ENCODE measurements at places on chromosomes 5 and 9. TPM values are rescaled to one million over a fixed set of nuclear protein-coding genes. Genes with fewer than 3 reads are reported as not detected.

DNA sequence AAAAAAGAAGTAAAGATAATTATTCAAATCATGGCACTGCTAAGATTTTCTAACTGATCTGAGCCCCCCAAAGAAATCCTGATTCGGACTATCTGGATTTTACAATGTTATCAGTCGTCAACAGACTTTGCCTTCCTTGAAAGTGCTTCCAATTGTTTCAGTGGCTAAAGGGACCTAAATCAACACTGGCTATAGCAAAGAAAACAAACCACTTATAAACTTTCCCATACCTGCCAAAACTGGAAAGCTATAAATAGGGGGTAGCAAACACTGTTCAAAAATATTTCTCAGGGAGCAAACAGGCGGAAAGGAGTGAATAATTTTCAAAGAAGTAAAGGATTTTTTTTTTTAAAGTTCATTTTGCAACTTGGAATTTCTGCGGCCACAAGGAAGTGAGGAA, 105.6 kb upstream of the LIFR start:
- DNase-seq: no peak

GRCh38 chr9:128434340-128434739, 13.7 kb downstream of the CERCAM start:
- no peak for DNase-seq

DNA sequence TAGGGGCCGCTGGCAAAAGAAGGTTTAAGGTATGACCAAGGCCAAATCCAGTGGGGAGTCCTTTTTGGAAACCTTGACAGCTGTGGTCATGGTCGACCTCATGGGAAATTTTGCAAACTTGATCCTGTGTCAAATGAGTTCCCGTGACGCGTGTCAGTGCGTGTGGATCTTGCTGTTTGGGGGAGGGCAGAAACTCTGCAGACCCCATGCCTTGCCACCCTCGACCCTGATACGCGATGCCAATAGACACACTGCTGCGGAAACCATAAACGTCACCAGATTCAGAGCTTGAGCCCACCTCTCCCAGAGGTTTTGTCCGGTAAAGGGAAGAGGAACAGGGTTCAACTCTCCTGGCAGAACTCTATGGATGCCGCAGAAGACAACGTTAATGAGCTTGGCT, 104.7 kb downstream of the ADAMTS2 start:
- DNase-seq: no peak

DNA sequence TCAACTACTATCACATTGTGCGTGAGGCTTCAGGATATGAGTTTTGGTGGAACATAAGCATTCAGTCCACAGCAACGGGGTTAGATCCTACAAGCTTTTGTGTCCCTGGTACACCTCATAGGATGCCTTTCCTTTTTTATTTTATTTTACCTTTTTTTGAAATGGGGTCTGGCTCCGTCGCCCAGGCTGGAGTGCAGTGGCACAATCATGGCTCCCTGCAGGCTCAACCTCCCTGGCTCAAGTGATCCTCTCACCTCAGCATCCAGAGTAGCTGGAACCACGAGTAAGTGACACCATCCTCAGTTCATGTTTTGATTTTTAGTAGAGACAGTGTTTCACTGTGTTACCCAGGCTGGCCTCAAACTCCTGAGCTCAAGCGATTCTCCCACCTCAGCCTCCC, 86.0 kb upstream of the RAI14 start:
- no peak for DNase-seq

DNA sequence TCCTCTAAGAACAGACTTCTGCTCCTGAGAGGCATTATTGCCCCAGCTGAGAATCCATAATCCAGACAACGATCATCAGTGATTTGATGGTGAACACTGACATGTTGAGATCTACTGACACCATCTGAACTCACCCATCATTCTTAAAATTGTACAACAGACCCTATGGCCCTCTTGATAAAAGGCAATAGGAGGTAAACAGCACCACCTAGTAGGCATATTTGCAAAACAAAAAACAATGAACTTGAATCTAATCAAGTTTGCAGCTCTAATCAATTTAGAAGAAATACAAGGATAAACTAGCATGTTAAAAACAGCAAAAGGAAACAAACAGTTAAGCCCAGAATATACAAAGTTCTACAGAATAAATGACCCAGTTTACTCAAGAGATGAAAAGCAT, 89.6 kb downstream of the SFXN1 start:
- DNase-seq: no peak

DNA sequence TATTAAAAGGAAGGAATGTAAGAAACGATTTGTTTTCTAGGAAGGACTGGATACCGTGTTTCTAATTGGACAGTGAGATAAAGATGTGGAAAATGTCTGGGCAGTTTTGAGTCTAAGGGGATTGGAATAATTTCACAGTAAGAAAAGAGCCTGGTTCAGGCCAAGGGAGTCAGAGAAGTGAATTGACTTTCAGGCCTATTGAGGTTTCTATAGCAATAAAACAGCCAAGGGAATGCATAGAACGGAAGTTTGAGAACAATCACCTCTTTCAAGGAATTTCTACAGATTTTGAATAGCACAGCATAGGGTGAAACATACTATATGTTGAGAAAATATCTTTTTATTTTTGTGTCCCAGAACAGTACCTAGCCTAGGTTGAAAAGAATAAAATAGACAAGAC, 271.6 kb upstream of the TRPM3 start:
- no peak for DNase-seq

- DNase-seq: no peak
These were observed 203.8 kb downstream of the PBX3 start for GRCh38 chr9:125950880-125951471.

DNA sequence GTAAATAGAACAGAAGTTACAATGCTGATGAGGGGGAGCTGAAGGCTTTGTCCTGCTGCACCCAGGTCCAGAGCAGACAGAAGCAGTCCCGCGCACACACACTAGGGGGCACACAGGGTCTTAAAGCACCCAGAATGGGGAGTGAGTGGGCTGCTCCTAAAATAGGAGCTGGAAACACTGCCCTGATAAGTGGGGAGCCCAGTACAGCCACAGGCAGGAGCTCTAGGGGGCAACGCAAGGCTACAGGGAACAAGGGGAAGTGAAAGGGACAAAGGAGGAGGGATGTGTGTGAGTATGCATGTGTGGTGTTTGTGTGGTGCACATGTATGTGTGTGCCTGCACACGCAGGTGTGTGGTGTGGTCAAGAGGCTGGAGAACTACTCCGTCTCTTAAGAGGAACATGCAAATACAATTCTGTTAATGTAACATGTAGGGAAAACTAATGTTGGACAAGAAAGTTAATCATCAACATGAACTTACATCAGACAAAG, 191.5 kb downstream of the ROR2 start:
- no peak for DNase-seq

DNA sequence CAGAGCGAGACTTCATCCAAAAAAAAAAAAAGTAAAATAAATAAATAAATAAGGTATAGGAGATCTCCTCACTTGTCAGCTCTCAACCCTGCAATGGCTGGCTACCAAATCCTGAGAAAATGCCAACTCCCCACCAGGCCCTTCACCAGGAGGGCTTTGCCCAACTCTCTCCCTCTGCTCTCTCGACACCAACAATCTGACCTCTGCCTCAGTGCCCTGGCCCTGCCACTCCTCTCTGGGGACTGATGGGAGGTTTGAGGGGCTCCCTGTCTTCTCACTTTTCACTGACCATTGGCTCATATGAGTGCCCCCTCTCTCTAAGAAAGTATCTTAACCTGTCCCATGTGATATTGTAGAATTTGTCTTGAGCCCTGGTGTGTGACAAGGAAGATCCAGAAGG, 52.6 kb upstream of the SH3PXD2B start:
- no peak for DNase-seq

DNA sequence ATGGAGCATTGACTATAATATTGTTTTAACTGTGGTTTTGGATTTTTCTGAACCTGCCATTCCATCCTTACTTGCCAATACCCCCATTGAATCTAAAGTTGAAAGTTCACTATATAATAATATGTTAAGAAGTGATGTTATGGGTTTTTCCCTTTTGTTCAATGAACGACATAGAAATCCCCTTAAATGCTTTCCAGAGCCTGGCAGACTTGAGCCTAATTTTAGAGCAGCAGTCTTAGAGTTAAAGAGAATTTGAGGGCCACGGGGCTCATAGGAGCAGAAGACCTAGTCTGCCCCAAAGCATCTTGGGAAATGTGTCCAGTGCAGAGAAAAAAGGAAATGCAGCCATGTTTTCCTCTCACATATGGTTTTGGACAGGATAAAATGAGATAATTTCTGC, 146.1 kb upstream of the SLC44A1 start:
- DNase-seq: no peak

DNA sequence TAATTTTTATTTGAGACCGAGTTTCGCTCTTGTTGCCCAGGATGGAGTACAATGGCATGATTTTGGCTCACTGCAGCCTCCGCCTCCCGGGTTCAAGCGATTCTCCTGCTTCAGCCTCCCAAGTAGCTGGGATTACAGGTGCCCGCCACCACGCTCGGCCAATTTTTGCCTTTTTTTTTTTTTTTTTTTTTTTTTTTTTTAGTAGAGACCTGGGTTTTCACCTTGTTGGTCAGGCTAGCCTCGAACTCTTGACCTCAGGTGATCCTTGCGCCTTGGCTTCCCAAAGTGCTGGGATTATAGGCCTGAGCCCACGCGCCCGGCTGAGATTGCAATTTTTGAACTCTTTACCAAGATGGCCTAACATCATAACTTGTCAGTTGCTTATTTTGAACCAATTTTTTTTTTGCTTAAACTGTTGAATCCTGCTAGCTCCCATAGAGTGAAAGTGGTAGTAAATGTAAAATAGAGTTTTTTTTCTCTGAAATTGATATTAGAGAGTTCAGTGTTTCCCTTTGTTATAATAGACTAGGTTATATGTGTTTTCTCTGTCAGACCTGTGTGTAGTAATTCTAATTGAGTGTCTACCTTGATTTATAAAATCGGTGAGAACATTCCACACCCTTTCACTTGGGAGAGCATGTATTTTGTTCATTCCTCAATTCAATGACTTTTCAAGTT, 3.8 kb downstream of the GPBP1 start:
- DNase-seq: no peak

GRCh38 chr5:151014680-151015343, 5.6 kb upstream of the GPX3 start:
- DNase-seq: peak; percentile 97

- no peak for DNase-seq
These were observed 102.5 kb upstream of the PANK3 start for GRCh38 chr5:168681556-168682183.

GRCh38 chr9:129223551-129224208, 45.6 kb upstream of the IER5L start:
- no peak for DNase-seq

DNA sequence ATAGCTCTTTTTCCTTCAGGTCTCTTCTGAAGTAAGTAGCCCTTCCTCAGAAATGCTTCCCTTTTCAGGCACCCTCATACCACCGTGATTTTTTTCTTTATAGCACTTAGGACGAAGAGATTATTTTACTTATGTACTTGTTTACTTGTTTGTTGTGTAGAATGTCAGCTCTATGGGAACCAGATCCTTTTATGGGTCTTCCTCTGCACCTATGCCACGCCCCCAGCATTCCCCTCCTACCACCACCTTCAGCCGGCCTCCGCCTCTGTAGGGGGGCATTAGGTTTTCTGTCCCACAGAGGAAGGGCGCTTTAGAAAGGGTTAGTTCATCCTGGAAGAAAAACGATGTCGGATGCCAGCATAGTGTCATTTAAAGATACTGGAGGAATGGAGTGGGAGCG, 1.8 kb downstream of the CDKN2B-AS1 start:
- DNase-seq: no peak

DNA sequence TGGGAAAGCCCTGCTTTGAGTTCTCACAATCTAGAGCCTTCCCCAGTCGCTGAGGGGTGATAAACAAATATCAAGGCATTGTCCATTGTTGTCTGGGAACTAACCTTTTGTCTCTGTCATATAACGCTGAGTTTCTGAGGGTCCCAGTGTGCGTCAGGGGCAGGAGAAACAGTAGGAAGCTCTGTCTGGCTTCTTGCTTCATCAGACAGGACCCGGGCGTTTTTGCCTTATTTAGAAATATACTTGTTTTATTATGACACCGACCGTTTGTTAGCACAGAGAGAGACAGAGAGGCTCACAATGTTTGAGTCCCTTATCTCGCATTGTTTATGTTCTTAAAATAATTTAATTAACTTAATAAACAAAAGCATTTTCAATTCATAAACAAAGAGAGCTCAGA, 204.9 kb upstream of the GAS1 start:
- DNase-seq: no peak

GRCh38 chr9:16442622-16443021, 427.8 kb downstream of the BNC2 start:
- peak; percentile 70 for DNase-seq

GRCh38 chr5:68134033-68134668, 81.4 kb upstream of the PIK3R1 start:
- DNase-seq: no peak

Gene TMEM252
- not detected for total RNA-seq

Gene OMD
- total RNA-seq: not detected

Gene FREM1
- 0.22 TPM for total RNA-seq

Gene HARS2
- 33.9 TPM for total RNA-seq

Gene FAM78A
- total RNA-seq: 0.29 TPM

Gene OLFM1
- total RNA-seq: not detected

Gene KCNMB1
- total RNA-seq: not detected

Gene OR1J2
- not detected for total RNA-seq

Gene MEIKIN
- not detected for total RNA-seq
